IPS-NIHi11 (cell line): ENCODE measurements at places on chromosomes 5 and 9.

DNA sequence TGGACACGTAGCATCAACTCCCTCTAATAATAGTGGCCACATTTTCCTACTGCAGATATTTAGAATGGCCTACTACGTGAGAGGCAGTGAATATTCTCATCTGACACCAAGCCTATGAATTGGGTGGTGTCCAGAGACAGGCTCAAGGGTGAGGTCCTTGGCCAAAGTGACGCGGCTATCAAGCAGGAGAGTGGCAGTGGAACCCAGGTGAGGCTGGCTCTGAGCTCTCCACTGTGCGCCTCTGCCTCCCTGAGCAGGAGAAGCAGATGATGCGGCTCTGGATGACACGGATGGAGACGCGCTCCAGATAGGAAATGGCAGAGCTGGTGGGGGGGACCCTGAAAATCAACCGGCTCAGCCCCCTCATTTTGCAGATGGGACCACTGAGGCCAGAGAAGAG lies 69.7 kb downstream of the CFAP77 start:
- no peak for DNase-seq

DNA sequence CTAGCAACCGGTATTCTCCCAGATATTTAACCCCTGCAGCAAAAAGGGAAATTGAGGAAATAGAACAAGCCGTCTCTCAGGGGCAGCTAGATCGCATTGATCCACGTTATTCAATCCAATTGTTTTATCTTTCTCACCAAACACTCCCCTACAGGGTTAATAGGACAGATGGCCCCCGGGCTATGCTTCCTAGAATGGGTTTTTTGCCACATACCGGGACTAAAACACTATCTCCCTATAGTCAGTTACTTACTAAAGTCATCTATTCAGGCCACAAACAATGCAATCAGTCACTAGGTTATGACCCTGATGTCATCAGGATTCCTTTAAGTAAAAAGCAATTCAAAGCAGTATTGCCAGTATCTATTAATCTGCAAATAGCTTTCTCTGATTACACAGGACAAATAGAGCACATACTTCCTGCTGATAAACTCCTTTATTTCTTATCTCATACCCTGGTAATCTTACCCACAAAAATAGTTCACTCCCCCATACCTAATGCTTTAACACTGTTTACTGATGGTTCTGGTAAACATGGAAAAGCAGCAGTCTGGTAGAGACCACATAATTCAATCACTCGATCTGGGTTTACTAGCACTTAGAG lies 159.0 kb downstream of the CPLANE1 start:
- DNase-seq = no peak

GRCh38 chr5:114319821-114320220 lies 42.0 kb upstream of the KCNN2 start:
- DNase-seq = no peak

- no peak for DNase-seq
Observed at GRCh38 chr5:172574871-172575223, 66.2 kb upstream of the NEURL1B start.

- no peak for DNase-seq
Observed at GRCh38 chr5:16902846-16903245, 33.2 kb downstream of the MYO10 start.
